ENCODE measurements at places on chromosomes 3 and 15.
A peak's percentile ranks its signal among the peaks of the same experiment; 100 is the strongest.

DNA sequence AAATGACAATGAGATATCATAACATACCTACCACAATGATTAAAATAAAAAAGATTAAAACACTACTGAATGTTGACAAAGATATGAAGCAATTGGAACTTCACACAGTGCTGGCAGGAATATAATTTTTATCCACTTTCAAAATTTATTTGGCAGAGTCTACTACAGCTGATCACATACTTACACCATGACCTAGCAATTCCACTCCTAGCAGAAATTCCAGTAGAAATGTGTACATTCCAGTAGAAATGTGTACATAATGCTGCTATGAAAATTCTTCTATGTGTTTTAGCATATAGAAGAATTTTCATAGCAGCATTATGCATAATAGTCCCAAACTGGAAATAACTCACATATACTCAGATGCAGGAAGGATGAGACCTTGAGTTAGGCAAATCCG, 43.5 kb downstream of the IFT57 start:
- DNase-seq, result no peak

- DNase-seq, result no peak
These were observed 76.2 kb upstream of the NSMCE3 start for GRCh38 chr15:29345549-29346525.

DNA sequence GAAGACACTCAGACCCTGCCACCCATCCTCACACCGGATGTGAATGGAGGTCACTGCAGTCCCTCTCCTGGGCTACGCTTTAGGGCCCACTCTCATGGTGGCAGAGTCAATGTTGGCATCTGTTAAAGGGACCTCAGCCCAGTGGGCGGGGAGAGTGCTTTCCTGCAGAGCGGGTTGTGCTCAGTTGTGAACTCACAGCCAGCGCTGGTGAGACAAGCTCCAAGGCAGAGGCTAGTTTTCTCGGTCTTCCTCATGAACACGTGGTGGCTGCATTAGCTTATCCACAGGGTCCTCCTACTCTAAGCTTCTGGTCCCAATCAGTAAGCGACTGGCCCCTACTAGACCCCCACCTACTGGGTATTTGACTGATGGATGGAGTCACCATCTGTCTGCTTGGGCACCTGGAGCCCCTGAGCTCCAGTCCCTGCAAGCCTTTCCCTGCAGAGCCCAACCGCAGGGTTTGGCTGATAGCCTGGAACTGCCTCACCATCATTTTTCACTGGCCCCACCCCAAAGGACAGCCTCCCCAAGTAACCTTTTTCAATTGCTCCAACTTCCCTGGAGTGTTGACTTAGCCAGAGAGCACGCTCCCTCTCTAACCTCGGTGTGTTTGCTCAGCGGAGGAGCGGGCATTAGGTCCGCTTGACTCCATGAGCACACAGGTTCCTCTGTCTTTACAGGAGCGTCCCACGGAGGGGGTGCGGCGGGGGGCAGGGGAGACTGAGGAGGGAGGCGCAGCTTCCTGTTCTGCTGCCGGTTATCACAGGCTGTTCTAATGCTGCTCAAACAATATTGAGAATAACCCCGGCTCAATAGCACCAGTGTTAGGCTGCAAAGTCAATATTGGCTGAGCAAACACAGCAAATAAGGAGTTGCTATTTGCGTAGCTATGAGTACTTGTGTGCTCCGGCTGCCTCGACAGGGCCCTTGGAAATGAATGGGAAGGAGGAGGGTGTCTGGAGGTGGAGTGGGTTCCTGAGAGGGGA, 141.7 kb downstream of the RPLP1 start:
- DNase-seq, result no peak

DNA sequence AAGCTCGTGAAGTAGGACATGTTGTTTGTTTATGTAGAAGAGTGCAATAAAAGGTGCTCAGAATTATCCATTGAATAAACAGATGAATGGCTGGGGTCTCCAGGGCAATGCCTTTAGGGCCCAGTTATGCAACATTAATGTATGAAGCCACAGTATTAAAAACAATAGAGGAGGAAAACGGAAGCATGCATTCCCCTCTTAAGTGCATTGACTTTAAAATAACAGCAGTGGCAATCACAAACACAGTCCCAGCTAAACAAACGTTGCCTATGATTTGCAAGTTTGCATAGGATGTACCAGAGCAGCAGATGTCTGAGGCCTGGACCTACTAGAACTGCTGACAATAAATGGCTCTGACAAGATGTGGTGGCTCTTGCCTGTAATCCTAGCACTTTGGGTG, 60.6 kb upstream of the GCNT3 start:
- no peak for DNase-seq

DNA sequence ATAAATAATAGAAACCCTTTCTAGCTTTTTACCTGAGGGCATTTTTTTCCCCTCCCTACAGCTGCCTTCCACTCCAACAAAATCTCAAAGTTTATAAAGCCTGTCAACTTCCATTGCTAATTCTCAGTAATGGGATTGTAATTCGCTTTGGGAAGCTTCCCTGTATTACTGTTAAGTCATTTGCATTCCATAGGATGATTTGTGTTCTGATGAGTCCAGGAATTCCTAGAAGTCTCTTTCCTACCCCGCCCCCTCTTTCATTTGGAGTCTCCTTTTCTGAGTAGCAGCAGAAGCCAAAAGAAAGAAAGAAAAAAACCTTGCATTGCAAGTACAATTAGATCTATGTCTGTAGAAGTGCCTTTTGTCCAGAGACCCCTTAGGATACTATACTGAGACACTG, 1033.3 kb downstream of the IGSF11 start:
- DNase-seq, result no peak

GRCh38 chr15:57510647-57511046, 81.1 kb upstream of the MYZAP start:
- no peak for DNase-seq

- DNase-seq, result no peak
These were observed 410.5 kb upstream of the CADM2 start for GRCh38 chr3:84547971-84548970.

DNA sequence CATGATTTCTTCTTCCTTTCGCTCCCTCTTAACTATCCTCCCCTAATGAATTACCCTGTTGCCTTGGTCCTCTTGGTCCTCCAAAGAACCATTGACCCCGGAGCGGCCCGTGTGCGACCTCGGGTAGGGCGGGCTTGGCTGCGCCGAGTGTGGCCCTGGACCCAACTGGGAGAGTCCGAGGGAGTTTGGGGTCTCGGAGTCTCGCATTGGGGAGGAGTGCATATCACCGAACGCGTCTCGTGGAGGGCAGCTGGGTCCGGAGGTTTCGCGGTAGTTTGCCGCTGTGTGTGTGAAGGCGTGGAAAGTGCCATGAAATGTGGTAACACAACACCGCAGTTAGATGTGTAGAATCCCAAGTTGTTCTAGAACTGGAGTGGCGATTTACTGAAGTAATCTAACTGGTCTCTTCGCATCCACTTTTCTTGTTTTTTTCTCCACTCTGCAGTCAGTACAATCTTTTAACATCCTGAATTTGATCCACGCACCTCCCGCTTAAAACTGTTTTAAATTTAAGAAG, 363 bp downstream of the GTF2E1 start:
- DNase-seq, result no peak

DNA sequence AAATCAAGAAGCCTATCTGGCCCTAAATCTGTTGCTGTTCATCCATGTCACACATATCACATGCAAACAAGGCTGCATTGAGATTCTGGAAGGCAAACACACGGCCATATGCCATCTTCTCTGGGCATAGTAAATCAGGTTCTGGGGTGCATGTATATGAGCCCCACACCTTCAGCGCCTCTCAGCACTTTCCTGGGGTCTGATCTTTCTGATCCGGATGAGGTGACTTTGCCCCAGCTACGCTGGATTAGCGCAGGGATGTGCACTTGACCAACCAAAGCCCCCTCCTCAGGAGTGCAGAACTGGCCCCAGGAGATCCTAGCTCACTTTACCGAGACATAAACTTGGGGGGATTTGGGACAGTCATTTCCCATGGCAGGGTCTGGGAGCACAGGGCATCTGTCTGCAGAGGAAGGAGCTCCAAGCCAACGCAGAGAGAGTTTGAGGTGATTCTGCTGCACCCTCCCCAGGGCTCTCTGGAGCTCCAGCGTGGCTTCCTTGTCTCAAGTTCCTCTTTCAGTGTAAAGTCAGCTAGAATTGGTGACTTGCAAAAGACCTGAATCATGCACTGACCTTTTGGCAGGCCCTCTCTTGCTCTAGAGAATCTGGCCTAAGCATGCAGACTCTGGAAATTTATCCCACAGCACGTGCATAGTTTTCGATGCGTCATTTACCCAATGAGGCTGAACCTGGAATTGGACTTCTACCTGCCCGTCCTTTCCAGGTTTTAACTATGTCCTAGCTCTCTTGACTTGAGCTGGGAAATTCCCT, 63.5 kb upstream of the KLF13 start:
- DNase-seq, result no peak

DNA sequence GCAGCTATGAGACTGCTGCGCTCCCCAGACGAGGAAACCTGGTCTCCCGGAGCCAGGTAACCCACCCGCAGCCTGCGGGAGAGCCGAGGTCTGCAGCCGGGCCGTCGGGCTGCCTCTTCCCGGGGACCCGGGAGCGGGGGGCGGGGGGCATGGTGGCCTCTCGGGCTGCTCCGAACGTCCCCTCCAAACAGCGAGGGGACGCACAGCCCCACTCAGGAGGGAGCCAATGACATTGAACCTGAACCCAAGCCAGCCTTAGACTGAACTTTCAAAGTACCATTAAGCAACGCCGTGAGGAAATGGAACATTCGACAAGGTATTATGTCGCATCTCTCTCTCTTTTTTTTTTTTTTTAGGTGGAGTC, 29.8 kb upstream of the ALDH1A3 start:
- no peak for DNase-seq

- DNase-seq, result no peak
These were observed 99.1 kb upstream of the SMAD3 start for GRCh38 chr15:66966256-66966655.

DNA sequence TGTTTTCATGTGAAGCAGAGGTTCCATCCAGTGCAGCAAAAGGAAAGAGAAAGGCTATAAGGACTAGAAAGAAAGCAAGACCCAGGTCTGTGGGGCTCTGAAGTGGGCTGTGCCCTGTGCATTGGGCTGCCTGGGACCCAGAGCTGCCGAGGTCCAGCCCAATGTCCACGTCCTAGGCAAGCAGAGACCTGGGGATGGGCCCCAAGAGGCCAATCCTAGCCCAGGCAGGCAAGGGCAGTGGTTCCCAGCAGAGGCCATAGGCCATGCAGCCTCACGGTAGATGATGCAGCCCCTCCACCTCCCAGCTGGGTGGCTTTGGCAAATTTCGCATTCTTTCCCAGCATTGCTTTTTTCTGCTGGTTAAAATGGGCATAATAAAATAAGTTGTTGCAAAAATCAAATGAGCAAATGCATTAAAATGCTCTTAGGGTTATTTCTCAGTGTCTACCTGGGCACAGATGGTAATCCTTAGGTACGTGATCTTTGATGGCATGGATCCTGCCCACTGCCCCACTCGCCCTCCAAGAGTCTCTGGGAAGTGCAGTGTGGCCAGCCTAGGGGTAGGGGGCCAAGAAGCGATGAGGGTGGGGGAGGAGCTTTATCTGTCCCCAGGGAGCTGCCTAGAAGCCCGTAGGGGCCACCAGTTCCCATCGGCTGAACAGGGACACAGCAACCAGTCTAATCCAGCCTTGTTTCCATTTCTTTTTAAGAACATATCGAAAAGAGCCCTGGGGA, 22.3 kb upstream of the GP9 start:
- no peak for DNase-seq

DNA sequence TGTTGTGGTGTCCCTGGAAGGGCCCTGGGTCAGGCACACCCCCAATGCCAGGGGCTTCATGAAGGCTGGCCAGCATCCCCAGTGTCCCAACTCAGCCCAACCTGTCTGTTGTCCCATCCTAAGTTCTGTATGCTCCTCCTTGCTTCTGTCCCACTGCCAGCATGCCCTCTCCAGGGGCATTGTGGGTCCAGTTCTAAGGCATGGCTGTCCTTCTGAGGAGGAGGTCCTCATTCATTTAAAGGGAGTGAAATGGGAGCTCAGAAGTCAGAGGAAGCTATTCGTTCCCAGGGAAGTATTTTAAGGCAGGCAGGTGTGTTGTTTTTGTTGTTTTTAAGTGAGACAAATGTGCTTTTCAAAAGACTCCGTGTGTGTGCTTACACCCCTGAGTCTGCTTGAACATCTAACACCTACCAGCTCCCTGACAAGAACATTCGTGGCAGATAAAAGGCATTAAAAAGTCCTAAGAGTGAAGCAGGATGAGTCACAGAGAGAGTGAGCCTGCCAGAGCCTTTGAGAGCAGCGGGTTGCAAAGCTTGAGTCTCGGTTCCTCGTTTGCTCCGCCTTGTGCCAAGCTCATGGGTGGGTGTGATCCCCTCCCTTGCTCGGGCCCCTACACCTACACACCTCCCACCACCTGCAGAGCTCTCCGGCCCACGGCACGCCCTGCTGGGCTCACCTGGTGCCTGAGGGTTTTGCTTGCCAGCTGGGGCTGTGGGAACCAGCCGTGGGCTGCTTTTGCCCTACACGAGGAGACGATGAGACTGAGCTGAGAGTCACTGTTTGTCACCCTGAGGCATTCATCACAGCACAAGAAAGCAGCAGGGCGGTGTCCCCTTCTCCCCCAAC, 183.4 kb upstream of the TOPAZ1 start:
- DNase-seq, result peak; percentile 41

- DNase-seq, result no peak
These were observed 464.1 kb upstream of the CBLB start for GRCh38 chr3:106332884-106333283.

DNA sequence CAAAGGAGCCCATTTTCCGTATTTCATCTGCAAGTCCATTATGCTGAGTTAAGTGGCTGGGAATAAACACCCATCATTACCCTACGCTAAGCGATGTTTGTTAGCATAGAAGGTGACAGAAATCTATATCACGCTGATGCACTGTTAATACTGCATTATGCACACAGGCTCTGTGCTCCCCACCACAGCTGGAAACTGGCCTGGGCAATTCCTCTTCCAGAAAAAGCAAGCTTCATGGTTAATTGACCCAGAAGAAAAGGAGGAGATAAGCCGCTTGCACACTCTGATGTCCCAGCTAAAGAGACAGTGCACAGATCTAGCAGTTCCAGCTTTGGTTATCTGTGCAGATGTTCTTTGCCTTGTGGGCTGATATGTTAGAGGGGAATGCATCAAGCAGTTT, 232.6 kb downstream of the NTRK3 start:
- DNase-seq, result no peak

DNA sequence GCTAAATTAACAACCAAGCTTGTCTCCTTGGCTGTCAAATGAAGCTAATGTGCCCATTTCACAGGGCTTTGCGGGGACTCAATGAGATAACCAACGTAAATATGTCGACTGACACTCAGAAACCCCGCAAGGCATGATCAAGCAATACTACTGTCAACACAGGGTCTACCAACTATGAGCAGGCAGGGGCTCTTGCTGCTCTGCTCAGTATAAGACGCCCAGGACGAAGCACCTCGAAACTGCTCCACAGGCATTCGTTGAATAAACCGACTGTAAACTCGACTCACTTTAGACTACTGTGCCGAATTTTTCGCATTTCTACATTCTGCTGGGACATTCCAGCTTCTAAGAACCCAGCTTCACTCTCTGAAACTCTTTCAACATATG, 55.0 kb downstream of the FEZF2 start:
- no peak for DNase-seq

- DNase-seq, result no peak
These were observed 34.0 kb downstream of the RHCG start for GRCh38 chr15:89462198-89462912.

GRCh38 chr15:58604455-58604923, 145.0 kb downstream of the ADAM10 start:
- DNase-seq, result no peak
